ENCODE measurements at places on chromosomes 1 and 21. TPM values are rescaled to one million over a fixed set of nuclear protein-coding genes. Genes with fewer than 3 reads are reported as not detected.

- no peak for DNase-seq
Observed at GRCh38 chr1:194517567-194517966, 1331.2 kb upstream of the B3GALT2 start.

Gene C1orf115
- 86.7 TPM for total RNA-seq

DNA sequence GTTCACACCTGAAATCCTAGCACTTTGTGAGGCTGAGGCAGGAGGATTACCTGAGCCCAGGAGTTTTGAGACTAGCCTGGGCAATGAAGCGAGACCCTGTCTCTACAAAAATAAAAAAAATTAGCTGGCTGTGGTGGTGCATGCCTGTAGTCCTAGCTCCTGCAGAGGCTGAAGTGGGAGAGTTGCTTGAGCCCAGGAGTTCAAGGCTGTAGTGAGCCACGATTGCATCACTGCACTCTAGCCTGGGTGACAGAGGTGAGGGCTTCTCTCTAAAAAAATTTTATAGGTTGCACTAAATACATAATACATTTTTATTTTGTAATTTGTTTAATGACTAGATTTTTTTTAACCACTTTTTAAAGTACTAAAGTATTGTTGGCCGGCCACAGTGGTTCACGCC is 6.1 kb downstream of the PARK7 start:
- peak; percentile 18 for DNase-seq

GRCh38 chr1:234270581-234271242 is 102.5 kb upstream of the COA6 start:
- DNase-seq, result no peak

DNA sequence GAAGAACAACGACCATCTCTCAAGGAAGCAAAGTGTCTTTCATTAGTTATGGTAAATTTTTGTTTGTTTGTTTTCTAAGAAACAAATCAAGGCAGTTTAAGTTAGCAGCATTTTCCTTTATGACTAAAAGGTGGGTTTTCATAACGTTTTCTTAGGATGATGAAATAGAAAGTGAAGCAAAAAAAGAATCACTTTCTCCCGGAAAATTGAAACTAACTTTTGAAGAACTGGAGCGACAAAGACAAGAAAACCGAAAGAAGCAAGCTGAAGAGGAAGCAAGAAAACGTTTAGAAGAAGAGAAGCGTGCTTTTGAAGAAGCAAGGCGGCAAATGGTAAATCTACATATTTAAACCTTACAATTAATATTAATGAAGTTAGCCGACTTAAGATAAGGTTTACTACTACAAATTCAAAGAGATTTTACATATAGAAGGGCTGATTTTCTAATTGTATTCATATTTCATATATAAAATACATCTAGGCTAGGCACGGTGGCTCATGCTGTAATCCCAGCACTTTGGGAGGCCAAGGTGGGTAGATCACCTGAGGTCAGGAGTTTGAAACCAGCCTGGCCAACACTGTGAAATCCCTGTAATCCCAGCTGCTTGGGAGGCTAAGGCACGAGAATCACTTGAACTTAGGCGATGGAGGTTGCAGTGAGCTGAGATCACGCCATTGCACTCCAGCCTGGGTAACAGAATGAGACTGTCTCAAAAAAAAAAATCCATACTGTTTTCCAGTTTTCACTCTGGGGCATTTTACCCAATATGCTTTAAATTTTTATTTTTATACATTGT is 38.3 kb downstream of the NEXN start:
- no peak for DNase-seq

Gene HIVEP3
- total RNA-seq, result not detected

Gene SFN
- total RNA-seq, result 5.6 TPM

Gene TMEM35B
- total RNA-seq, result 4.5 TPM

GRCh38 chr1:58409336-58409735 is 137.2 kb downstream of the OMA1 start:
- DNase-seq, result no peak

Gene PLA2G2F
- total RNA-seq, result not detected

- no peak for DNase-seq
Observed at GRCh38 chr1:205455581-205456382, at the start of gene BLACAT1. Gene BLACAT1 (minus strand): TSS chr1:205456045.

Gene PPIAL4G
- not detected for total RNA-seq

GRCh38 chr1:221923929-221924598 is 182.2 kb upstream of the DUSP10 start:
- DNase-seq, result no peak

DNA sequence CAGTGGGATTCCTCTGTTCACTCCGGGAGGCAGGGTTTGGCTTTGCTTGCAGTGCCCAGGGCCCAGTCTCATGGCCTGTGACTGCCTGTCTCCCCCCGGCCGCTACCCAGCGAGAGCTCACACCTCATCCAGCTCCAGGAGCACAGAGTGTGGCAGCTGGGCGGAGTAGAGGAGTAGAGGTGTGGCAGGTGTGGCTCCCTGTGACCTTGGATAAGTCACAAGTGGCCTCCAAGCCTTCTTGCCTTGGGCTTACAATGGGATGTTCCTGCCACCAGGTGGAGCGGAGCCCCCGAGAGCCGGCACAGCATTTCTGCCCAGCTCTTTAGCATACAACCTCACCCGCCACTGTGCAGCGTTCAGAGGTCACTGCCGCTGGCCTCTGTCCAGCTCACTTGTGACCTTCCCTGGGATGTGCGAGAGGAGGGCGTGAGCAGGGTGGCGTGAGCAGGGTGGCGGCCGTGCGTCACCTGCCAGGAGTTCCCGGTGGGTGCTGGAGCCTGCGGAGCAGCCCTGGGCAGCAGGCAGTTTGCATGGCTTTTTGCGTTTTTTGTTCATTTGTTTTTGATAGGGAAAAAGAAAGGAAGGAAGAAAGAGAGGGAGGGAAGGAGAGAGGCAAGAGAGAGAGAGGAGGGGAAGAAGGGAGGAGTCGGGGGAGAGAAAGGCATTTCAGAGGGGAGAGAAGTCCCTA is 42.4 kb downstream of the CRYAA start:
- peak; percentile 90 for DNase-seq

DNA sequence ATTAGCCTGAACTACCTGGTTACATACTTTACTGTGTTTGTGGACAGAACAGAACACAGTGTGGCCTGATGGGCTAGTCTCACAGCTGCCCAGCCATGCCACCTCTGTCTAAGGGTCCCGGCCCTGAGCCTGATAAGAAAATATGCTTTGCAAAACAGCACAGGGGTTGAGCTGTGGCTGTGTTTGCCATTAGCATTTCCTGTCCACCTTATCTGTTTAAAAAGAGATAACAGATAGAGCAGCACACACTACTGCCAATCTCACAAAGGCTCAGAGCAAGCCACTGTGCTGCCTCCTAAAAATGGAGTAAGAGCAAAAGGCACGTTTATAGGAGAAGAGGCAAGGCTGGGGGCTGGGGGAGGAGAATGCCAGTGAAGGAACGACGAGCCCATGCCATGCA is 95.0 kb downstream of the SUSD4 start:
- DNase-seq, result peak; percentile 2

DNA sequence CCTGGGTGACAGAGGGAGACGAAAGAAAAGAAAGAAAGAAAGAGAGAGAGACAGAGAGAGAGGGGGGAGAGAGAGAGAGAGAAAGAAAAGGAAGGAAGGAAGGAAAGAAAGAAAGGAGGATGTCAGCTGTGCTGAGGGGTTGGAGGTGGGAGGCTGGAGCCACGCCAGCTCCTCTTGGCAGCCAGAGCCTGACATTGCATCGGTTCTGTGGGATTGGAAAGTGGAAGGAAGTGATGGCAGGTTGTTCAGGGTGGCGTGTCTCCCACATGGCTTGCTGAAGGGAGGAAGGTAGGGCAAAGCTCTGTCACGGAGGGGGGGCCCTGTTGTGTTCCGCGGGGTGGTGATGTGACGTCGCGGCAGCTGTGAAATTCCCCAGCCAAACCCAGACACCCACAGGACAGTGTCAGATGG is 30.7 kb downstream of the EIF2D start:
- no peak for DNase-seq

DNA sequence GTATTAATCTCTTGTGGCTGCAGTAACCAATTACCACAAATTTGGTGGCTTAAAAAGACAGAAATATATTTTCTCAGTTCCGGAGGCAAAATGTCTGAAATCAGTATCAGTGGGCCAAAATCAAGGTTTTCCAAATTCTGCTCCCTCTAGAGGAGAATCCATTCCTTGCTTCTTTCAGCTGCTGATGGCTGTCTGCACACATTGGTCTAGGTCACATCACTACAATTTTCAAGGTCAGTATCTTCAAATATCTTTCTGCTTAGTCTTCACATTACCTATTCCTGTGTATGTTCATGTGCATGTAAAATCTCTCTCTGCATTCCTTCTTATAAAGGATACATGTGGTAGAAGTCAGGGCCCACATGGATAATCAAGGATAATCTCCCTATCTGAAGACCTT is 999.4 kb downstream of the KCNT2 start:
- DNase-seq, result no peak

Gene ZNF697
- total RNA-seq, result 7.1 TPM

DNA sequence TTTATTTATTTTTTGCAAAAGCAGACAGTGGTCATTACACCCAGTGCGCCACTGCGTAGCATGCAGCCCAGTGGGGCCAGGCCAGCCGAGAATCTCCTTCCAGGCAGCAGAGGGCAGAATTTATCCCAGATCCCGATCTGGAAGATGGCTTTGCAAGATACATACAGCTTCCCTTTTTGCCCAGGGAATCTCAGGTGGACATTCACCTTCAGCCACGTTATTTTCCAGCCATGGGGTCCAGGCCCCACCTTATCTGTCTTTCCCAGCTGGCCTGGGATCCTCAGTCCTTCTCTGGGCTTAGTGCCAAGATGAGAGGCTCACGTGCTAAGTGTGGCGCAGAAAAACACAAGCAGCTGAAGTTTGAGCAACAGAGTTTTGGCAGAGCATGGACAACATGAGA is 123.6 kb downstream of the AJAP1 start:
- DNase-seq, result no peak

Data from HepG2 (cell line).